ENCODE measurements at places on chromosomes 6 and 20.

DNA sequence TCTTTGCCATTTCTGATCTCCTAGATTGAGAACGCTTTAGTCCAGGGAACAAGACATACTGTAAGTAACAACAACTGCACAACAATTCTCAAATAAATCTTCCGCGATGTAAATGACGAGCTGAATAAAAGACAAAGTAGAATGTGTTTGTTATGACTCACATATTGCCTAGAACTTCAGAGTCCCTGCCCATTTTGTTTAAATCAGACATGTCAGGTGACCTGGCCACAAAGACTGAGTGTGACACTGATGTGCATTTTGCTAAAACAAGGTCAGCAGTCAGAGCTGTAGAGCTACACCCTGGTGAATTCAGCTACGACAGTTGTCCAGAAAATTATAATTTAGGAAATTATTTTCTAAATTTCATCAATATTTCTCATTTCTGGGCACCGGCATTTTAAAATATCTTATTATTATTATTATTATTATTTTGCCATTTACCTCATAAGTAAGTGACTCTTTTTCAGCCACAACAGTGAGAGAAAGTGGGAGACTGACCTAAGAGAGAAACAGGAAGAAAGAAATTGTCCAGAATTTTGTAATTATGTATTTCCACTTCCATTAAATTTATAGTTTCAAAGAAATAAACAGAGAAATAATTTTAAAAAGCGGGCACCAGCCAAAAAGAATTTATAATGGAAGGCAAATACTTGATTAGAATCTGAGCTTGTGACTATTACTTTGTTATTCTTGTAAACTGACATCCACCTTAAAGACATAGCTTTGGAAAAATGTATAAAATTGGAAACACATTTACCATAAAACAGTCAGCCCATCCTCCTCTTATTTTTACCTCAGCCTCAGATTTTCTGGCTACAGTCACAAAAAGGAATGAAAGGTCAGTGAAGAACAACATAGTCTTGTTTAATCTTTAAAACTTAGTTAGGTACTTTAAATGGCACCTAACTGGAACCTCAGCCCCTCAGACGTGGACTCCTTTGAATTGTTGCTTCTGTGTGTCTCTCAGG lies 157.0 kb upstream of the CITED2 start:
- DNase-seq: no peak

DNA sequence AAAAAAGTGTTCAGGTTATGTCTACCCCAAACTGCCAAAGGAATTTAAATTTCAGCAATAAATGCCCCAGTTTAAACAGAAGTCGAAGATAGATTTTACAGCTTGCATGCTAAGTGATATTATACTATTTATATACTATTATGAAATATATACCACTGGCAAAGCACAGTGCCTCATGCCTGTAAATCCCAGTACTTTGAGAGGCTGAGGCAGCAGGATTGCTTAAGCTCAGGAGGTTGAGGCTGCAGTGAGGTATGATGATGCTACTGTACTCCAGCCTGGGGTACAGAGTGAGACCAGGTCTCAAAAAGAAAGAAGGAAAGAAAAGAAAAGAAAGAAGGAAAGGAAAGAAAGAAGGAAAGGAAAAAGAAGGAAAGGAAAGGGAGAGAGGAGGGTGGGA lies 102.1 kb downstream of the MTFR2 start:
- DNase-seq: no peak

DNA sequence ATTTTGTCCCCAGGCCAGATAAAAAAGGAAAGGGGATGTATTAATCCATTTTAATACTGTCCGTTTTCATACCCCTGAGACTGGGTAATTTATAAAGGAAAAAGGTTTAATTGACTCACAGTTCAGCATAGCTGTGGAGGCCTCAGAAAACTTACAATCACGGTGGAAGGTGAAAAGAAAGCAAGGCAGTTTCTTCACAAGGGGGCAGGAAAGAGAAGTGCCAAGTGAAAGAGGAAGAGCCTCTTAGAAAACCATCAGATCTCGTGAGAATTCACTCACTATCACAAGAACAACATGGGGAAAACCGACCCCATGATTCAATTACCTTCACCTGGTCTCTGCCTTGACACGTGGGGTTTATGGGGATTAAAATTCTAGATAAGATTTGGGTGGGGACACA lies 152.5 kb downstream of the IBTK start:
- DNase-seq: no peak

DNA sequence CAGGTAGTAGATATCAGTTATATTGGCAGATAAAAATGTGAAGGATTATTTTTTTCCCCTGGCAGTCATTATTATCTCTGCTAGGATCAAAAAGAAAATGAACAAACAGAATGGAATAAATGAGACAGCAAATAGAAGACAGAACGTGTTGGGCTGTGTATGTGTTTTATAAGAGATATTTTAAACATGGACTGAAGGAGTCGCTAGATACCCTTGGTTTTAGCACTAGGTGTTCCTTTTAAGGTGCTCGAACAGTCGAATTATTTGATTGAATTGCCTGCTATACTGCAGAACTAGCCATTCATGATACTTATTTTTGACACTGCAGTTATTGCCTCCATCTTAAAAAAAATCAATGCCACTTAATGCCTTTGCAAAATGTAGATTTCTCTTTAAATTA lies 3.7 kb downstream of the GRIK2 start:
- no peak for DNase-seq

- peak; percentile 86 for DNase-seq
Measured at GRCh38 chr6:168884646-168885086, 369.0 kb downstream of the THBS2 start.

DNA sequence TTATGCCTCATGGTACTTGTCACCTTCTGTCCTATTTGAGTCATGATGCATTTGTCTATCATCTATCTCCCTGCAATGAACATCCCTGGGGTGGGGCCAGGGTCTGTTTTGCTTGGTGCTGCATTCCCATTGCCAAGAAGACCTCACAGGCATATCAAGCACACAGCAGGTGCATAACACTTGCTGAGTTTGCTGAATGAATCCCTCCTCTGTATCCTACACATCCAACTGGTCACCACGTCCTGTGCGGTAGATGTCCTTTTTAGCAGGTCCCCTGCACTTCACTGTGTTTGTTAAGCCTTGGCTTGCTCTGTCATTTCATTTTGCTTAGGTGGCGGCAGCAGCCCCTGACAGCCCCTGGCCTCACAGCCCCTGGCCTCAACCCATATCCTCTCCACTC lies 214.8 kb upstream of the RNF24 start:
- no peak for DNase-seq

DNA sequence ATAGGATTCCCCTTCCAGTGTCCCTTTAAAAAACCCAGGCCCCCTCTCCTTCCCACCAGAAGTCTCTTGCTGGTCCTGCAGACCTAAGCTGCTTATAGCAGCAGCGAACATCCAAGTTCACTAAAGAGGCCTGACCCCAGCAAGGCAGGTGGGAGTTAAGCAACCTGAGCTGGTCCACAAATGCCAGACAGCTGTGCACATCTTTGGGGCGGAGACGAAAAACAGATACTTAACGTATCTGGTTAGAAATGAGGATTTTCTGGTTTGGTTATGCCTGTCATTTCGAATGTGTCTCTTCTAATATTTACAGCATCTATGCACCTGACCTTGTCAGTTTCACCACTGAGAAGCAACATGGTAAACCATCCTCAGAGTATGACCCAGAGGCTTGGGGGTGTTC lies 87.8 kb downstream of the SLC2A10 start:
- DNase-seq: no peak

- DNase-seq: no peak
Measured at GRCh38 chr6:25251426-25251825, 27.7 kb upstream of the CARMIL1 start.

DNA sequence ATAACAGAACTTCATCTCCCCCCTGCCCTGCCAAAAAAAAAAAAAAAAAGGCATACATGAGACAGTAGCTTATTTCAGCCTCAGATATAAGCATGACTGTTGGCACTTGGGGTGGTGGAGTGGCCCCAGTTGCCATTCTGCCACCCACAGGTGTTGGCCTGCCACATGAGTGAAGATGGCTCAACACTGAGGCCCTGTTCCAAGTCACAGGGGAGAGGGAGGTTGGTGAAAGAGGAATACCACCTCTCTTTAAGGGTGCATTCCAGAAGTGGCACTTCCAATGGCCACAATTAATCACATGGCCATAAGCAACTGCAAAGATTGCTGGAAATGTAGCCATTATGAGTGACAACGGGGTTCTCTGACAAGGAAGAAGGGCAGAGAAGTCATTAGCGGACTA lies 61.9 kb upstream of the JARID2 start:
- DNase-seq: no peak

DNA sequence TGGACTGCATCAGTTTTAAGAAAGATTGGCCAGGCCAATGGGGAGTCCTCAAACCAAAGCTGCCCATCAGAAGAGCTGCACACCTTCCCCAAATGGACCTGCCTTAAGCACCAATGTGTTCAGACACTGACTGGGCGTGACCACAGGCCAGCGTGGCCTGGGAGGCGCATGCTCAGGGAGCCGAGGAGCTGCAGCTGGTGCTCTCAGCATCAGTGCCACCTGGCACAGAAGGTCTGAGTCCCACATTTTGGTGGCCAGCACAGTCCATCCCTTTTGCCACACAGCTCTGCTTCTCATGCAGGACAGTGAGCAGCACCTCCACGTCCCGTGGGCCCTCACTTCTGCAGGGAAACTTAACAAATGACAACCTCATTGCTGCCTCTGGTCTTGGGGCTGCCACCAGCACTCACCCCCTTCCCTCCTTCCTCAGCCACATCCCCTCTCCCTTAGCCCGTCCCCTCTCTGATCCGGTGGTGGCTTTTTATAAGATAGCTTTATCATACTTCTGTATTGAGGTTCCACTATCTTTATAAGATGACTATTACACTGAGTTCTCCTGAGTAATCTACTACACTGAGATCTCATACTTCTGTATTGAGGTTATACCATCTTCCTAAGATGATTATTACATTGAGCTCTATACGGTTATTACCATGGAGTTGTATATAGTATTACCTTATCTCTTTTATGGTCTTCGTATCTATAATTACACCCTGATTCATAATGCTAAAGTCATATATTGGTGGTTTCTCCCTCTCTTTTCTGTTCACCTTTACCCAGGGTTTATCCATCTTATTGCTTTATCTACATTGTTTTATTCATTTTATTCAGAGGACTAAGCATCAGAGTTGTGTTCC lies 109.1 kb downstream of the TOX2 start:
- no peak for DNase-seq

- DNase-seq: no peak
Measured at GRCh38 chr6:33758815-33759216, 12.1 kb upstream of the IP6K3 start.

DNA sequence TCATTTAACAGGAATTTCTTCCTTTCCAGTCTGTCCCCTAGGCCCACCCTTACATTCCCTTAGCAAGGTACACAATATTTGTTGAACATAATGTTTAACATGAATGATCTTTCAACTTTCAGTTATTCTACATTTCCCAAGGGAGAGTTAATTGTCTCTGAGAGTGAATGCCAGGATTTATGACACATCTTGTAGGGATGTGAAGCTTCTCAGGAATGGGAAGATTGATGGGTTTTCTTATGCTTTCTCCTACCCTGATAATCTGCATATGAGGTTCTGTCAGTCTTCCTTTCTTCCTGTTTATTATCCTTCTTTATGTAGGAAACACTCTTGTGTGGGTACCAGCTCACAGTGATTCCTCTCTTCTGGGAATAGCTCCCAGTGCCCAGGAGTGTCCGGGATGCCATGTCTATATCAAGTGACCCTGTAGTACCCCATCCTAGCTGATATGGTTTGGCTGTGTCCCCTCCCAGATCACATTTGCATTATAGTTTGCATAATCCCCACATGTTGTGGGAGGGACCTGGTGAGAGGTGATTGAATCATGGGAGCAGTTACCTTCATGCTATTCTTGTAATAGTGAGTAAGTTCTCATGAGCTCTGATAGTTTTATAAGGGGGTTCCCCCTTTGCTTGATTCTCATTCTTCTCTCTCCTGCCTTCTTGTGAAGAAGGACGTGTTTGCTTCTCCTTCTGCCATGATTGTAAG lies 7.1 kb upstream of the FYN start:
- no peak for DNase-seq

GRCh38 chr20:22921595-22922421 lies 113.3 kb upstream of the SSTR4 start:
- DNase-seq: no peak

DNA sequence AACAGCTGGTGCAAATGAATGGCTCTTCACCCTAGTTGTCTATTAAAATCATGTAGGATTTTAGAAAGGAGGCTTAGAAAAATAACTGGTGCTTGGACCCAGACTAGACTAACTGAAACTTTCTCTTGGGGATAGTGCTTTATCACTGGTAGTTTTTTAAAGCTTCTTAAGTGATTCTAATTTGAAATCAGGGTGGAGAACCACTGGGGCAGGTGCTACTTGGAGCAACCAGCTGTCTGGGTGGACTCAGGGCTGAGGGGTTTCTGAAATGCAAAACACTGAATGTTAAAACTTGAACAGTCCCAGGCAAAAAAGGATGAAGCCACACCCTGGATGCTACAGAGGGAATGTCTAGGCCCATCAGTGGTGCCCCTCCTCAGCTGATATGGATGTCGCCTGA lies 81.2 kb downstream of the PXDC1 start:
- DNase-seq: no peak

DNA sequence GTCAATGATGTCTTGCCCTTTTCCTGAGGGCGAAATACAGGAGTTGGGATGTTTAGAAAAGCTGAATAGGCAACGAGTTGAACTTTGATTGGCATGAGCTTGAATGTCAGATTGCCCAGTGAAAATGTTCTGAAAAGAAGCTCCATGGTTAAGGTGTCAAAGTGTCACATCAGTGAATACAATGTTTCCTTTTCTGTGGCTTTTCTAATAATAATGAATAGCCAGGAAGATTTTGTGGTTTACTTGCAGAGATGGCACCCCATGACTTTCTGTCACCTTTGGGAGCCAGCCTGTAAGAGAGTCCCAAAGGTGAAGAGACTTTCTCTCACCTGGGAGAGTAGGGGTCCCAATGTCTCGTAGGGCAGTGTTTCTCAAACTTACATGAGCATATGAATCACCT lies 119.2 kb downstream of the KCNQ5 start:
- no peak for DNase-seq

GRCh38 chr6:158233214-158233795 lies 65.2 kb downstream of the GTF2H5 start:
- no peak for DNase-seq

DNA sequence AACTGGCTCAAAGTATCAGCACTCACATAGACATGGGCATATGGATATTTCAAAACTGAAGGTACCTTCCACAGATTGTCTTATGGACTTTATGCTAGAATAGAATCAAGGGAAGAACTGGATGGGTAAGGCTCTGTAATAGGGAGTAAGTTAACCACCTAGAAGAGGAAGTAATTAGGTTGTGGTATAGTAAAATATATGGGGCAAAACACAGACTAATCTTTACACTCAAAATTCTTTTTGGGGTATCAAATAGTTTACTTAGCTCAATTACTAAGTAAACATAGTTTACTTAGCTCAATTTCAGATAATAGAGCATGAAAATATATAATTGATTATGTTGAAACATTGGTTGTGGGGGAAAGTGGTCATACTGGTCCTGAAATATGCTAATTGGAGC lies 94.2 kb upstream of the ATXN1 start:
- no peak for DNase-seq

GRCh38 chr20:54140927-54141566 lies 32.7 kb downstream of the CYP24A1 start:
- DNase-seq: no peak

GRCh38 chr20:1165521-1165920 lies 19.3 kb downstream of the TMEM74B start:
- DNase-seq: no peak

GRCh38 chr6:5379647-5380242 lies 118.4 kb downstream of the FARS2 start:
- DNase-seq: no peak

Data from naive thymus-derived CD4-positive, alpha-beta T cell (primary cell).